H1 (cell line): ENCODE measurements at places on chromosomes 12 and 14. TPM values are rescaled to one million over a fixed set of nuclear protein-coding genes. Genes with fewer than 3 reads are reported as not detected.

DNA sequence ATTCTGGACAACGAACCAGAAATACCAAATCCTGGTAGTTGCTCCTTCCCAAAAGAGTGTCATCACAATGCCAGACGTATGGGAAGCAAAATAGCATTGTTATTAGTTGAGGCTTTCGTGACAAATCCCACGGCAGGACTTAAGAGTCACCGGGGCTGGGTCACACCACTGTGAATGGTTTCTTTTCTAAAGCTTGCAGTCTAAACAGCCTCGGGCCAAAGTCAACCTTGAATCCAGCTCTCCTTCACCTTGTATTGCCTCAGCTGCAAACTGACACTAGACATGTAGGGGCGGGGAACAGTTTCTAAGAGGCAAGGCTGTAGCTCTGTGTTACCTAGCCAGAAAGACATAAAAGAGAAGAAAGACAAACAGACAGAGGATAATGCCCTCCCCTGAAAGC, 734.8 kb downstream of the MED13L start:
- no peak for DNase-seq

The CARMIL3 gene
- 6.0 and 7.8 TPM in 2 replicates for polyA plus RNA-seq

- no peak for DNase-seq
Observed at GRCh38 chr14:21978999-21979314, 305.3 kb upstream of the OR4E1 start.

DNA sequence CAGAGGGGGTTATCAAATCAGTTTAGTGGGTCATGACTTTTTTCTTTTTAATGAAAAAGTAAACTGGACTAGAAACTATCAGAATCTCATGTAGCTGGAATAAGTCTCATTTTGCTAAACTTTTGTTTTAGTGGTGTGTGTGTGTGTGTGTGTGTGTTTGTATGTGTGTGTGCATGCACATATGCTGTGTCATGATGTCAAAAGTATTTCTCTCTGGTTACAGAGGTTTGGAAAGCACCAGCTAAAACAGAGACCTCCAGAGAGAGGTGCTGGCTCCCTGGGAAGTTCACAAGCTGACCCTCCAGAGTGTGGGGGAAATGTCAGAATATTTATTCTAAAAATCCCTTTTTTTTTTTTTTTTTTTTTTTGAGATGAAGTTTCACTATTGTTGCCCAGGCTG, 114.7 kb downstream of the LGMN start:
- DNase-seq = no peak

- DNase-seq = no peak
Observed at GRCh38 chr14:96189281-96189711, 15.3 kb upstream of the BDKRB2 start.

DNA sequence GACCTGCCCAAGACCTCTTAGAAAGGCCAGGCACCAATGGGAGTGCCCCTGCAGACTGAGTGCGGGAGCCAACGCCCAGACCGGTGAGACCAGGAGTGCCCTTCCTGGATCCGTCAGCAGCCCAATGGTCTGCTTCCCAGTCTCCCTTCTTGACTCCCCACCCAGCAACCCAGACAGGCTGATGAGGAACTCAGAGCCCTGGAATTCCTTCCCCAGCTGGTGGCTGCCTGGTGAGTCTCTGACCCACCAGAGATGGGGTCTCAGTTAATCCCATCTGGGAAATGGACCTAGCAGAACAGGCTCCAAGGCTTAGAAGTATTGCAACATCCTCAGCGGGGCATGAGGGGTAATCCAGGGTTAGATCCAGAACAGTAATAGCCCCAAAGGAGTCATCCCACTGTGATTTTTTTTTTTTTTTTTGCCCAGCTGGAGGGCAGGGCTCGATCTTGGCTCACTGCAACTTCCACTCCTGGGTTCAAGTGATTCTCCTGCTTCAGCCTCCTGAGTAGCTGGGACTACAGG, 1.5 kb upstream of the RASAL1 start:
- no peak for DNase-seq

DNA sequence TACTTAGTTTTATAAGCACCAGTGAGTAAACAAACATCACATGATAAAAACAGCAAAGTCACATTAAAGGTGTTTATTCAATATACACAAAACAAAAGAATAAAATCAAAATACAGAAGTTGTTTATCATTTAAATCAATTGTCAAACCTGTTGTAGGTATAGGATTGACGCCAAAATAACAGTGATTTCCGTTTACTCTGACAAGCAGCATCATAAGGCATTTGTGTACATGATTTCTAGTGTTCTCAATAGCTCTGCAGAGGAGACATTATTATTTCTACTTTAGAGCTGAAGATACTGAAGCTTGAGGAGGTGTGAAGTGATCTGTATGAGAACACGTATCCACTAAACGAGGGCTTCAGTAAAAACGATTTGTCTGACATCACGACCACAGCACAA, 171.9 kb downstream of the CCDC59 start:
- DNase-seq = no peak

- no peak for DNase-seq
Observed at GRCh38 chr12:30756074-30756473, 1.3 kb upstream of the CAPRIN2 start.

- no peak for DNase-seq
Observed at GRCh38 chr12:116838365-116838764, 42.9 kb downstream of the HRK start.

- no peak for DNase-seq
Observed at GRCh38 chr12:107778383-107779025, 4.0 kb downstream of the ASCL4 start.

DNA sequence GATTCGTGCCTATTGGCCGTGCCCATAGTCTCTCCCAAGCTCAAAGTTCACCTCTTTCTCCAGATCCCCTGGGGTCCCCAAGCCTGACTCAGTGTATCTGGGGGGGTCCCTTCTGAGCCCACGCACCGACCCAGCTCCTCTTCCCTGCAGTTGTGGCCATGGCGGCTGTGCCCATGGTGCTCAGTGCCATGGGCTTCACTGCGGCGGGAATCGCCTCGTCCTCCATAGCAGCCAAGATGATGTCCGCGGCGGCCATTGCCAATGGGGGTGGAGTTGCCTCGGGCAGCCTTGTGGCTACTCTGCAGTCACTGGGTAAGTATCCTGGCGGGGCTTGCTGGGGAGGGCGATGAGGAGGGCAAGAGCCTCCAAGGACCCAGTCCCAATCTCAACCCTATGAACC, 5.1 kb downstream of the IFI27 start:
- DNase-seq = no peak

The KLHDC1 gene
- 0.08 TPM in 1 of 2 replicates, not detected in the other for polyA plus RNA-seq

The KERA gene
- not detected in 2 replicates for polyA plus RNA-seq

The DPPA3 gene
- 0.11 and 0.30 TPM in 2 replicates for polyA plus RNA-seq

The FAM234B gene
- polyA plus RNA-seq = 10.6 and 12.5 TPM in 2 replicates

DNA sequence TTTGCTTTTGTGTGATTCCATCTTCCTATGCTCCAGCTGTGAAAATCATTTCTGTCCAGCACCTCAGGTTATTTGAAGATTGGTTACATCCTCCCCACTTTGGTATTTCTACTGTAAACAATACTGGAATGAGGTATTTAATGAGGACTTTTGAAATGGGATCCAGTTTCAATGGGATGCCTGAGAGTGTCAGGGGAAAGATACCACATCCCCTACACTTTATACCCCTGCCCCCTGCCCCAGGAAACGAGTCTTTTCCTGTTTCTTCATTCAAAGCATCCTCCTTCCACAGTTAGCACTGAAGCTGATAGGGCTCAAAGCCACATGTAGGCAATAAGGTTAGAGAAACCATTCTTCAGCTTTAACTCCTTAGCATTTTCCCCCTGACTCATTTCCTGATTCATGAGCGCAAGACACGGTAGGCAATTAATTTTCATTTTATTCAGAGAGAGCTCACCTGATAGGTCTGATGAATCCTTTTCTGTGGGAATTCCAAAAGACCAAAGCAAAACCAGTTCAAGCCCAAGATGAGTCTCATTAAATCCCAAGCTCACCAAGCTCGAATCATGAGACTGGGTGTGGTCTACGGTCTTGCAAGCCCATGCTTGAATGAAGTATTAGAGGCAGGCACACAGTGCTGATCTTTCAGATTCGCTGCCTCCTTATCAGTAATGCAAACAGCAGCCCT, 143.6 kb upstream of the CRY1 start:
- no peak for DNase-seq

The GALNT4 gene
- polyA plus RNA-seq = 0.31 and 0.45 TPM in 2 replicates

DNA sequence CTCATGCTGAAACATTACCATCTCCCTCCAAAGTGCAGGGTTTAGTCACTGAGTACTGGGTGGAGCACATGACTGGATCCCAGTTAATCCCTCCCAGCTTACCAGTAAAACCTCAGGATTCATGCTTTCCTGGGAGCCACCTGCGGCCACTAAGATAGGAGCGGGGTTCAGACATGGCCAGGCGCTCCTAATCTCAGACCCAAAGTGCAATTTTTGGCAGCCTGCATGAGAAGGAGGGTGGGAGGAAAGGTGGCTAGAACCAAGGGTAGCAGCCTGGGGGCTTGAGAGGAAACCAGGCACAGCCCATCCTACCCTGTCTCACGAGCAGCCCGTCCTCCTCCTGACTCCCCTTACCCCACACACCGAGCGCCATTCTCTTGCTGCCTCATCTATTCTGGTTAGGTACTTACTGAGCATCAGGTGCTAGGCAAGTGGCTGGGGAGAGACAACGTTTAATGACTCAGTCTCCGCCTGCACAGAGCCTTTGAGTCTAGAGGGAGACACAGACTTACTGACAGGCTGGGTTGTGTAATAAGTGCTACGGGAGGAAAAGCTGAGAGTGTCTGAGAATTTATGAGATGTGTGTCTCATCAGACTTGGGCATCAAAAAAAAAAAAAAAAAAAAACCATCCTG, 9.9 kb downstream of the GPRC5A start:
- DNase-seq = no peak

The BEGAIN gene
- polyA plus RNA-seq = 2.9 and 3.7 TPM in 2 replicates
